Posterior vena cava (tissue), 2 donors: ENCODE measurements at places on chromosomes 2 and 18. TPM values are rescaled to one million over a fixed set of nuclear protein-coding genes. Genes with fewer than 3 reads are reported as not detected.

GRCh38 chr2:223057569-223057968 lies 5.6 kb downstream of the KCNE4 start:
- DNase-seq = no peak

GRCh38 chr2:43430489-43430888 lies 165.3 kb downstream of the THADA start:
- DNase-seq = no peak

DNA sequence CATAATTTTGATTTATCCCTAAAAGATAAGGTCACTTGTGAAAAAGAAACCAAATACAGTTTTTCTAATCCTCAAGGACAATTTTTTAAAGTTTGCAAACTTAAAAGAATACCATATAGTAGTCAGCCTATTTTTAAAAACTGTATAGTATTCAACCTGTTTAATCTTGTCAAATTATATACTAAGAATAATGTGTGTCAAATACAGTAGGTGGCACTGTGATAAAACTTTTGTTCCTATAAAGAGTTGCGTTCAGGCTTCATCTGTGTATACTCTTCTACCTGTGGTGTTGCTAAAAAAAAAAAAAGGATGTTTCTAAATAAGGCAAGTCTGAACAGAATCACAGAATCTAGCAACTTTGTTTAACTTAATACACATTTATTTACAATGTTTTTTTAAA lies 68.6 kb downstream of the CCDC138 start:
- no peak for DNase-seq

GRCh38 chr2:229974266-229974665 lies 52.0 kb downstream of the FBXO36 start:
- DNase-seq = no peak

DNA sequence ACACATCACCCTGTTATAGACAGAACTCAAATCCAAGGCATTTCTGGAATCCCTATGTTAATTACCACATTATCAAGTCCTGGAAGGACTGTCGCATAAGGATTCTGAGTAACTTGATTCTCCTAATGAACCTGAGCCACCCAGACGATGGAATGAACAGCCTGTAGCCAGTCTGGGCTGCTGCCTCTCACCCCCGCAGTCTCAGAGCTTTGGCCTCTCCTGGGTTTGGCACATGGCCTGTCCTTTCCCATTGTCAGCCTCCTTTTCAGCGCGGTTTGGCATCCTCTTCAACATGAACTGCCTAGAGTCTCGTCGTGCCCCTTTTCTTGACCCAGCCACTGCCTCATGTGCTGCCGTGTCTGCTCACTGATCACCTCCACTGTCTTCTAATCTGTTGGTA lies 147.6 kb downstream of the SLC8A1 start:
- peak; percentile 79 for DNase-seq

DNA sequence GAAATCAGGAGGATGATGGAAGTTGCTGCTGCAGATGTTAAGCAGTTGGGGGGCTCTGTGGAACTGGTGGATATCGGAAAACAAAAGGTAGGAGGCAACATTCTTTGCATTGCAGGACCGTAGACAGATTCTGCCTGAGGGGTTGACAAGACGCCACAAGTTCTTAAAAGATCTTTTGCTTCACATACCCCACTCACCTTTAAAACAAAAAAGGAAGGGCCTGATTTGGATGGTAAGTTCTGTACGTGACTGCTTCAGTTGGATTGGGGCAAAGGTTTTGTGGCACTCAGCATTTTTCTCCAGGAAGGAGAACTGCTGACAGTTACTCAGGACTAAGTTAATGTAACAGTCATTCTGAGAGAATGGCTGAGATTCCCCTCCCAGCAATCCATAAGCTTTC lies 5.2 kb downstream of the CNDP2 start:
- no peak for DNase-seq

DNA sequence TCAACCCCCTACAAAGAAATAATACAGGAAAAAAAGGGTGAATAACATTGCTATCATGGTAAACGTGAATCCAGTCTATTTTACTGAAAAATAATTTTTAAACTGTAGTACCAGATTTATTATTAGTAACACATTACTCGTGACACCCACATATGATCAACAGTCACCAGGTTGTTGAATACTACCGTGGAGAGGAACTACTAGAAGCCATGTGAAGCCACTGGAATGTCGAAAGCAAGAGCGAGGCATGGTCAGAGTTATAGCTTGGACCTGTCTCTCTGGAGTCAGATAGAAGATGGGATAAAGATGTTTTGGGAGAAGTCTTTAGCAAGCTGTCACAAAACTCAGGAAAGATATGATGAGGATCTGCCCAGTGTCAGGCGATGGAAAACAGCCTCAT lies 63.2 kb upstream of the EPB41L3 start:
- DNase-seq = no peak

DNA sequence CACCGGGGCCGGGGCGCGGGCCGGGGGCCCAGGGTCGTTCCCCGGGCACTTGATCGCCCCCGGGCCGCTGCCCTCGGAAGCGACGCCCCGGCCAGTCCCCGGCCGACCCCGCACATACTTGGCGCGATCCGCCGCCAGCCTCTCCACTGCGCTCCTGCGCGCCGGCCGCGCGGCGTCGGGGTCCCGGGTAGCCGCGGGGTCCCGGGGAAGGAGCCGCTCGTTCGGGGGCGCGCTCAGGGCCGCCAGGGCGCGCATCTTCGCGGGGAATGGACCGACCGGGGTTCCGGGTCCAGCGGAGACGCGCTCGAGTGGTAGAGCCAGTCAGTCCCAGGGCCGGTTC lies 204 bp downstream of the FAM110C start:
- peak; percentile 72 for DNase-seq

GRCh38 chr2:105893011-105893995 lies 148.6 kb downstream of the NCK2 start:
- no peak for DNase-seq

DNA sequence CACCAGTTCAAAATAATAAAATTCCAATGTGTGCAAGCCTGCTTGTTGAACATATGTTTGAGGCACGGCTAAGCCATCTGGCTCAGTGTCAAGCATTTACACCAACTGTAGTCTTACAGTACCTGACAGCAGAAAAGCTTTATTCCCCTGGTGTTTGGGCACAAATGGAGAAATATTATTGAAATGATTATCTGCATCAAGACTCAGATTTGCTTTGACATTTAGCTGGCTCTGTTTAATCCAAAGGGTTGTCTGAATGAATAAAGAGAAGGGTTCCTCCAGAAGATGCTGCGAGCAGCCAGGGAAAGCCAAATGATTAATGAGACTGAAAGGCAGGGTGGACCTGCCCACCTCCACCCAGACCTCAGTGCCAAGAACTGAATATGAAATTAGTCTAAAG lies 393.2 kb upstream of the GALNT5 start:
- no peak for DNase-seq

DNA sequence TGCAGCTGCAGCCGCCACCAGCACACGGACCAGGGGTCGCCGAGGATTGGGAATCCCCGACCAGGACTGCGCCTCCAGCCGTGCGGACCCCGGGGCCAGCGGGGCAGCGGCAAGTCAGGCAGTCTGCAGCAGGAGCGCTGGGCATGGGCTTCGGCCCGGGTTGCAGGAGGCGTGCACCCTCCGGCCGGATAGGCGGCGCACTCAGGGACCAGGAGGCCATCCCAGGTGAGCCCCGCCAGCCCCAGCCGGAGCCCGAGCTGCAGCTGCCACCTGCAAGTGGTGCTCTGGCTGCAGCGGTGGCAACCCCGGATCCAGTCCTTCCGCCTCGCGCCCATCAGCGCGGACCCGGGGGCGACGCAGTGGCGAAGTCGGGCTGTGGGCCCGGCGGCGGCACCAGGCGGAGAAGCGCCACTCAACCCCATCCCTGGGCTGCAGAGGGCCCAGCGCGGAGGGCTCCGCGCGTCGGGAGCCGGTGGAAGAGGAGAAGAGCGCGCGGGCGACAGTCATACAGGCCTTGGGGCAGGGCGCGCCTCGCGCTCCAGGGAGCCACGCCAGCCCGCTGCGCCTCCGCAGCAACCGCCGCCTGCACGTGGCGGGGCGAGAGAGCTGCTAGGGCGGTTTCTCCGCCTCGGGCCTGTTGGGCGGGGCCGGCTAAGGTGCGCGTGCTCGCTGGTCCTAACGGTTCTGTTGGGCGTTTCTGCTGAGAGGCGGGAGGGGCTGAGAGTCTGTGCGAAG lies 73.8 kb downstream of the RPIA start:
- DNase-seq = peak; percentile 78

GRCh38 chr2:216754336-216754735 lies 59.0 kb upstream of the IGFBP5 start:
- no peak for DNase-seq

GRCh38 chr2:148874868-148875341 lies at the start of gene KIF5C:
Gene KIF5C, plus strand, starts transcription at chr2:148875227. Its CDS starts 391 bp downstream, at chr2:148875618.
- peak; percentile 92 for DNase-seq

- peak; percentile 47 for DNase-seq
Observed at GRCh38 chr2:120624061-120624737, 111.5 kb upstream of the GLI2 start.

DNA sequence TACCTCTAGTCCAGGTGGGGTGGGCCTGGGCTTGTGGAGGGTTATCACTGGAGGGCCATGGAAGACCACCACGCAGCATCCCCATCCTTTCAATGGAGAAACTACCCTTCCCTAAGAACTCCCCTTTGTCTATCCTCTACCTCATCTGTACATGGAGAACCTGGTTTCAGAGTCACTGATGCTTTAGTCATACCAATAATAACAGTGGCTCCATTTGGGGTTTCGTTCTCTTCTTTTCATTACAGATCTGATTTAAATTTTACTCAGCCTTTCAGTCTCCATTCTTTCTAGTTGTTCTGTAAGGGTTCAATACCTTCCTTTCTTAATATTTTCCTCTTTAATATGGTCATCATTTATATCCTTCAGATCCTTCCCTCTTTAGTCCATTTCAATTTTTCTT lies 54.6 kb upstream of the ZFP36L2 start:
- no peak for DNase-seq

DNA sequence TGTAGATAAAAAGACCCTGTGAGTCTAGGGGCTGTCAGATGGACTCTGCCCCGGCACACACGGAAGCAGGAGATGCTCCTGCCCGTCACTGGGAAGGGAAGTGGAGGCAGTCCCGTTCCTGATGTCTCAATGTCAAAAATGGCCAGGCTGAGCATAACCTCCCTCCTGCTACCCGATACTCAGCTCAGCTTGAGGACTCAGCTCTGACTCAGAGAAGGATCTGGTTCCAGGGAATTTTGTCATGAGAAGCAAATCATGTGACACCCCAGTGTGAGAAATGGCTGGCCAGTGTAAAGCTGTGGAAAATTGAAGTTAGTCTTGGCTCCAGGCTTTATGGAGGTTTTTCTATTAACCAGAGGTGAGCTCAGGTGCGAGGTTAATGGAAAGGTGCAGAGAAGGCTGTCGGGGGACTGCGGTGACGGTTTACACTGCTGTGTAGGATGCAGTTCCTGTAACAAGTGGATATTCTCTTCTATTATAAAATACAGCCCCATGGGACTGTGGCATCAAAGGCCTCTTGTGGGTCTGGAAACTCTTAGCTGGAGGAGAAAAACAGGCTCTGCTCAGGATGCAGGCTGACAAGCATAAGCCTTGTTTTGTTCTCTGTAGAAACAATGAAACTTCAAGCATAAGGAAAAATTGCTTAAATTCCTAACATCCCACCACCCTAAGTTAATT lies 24.7 kb upstream of the AGAP1 start:
- DNase-seq = no peak

GRCh38 chr2:190978389-190979053 lies 35.5 kb downstream of the STAT1 start:
- DNase-seq = no peak

GRCh38 chr18:54043484-54044251 lies 180.8 kb downstream of the MBD2 start:
- no peak for DNase-seq

- no peak for DNase-seq
Observed at GRCh38 chr2:74548285-74548899, 5.3 kb downstream of the LOXL3 start.

GRCh38 chr2:10080536-10081304 lies 509 bp upstream of the CYS1 start:
- no peak for DNase-seq

GRCh38 chr2:241314226-241315092 lies 1.0 kb downstream of the HDLBP start:
- no peak for DNase-seq

- DNase-seq = no peak
Observed at GRCh38 chr2:240368781-240369331, 66.6 kb upstream of the GPC1 start.

GRCh38 chr2:70886541-70886987 lies 49.1 kb upstream of the ATP6V1B1 start:
- no peak for DNase-seq

GRCh38 chr18:984004-984403 lies 79.3 kb downstream of the ADCYAP1 start:
- no peak for DNase-seq

- DNase-seq = peak; percentile 94
Observed at GRCh38 chr18:48161191-48161910, 230.9 kb upstream of the SMAD2 start.

GRCh38 chr2:74745766-74746165 lies 88.2 kb upstream of the HK2 start:
- no peak for DNase-seq

DNA sequence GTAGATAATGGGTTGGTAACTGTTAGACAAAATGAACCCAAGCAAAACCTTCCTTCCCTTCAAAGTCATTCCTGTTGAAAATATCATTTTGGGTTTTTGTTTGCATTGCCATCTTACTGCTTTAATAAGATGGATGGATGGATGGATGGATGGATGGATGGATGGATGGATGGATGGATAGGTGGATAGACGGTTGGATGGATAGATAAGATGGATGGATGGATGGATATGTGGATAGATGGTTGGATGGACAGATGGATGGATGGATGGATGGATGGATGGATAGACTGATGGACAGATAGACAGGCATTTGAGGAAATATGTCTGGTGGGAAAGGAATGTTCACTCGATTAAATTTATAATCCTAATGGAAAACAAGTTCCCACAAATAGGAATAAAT lies 133.2 kb downstream of the COL4A4 start:
- no peak for DNase-seq

- DNase-seq = no peak
Observed at GRCh38 chr2:64135421-64135820, 8.8 kb downstream of the PELI1 start.

GRCh38 chr2:43128559-43128955 lies 97.8 kb downstream of the ZFP36L2 start:
- DNase-seq = no peak

GRCh38 chr2:134301099-134301927 lies 47.4 kb downstream of the MGAT5 start:
- no peak for DNase-seq

GRCh38 chr2:191927319-191927867 lies 80.5 kb upstream of the CAVIN2 start:
- DNase-seq = no peak

The ANKRD29 gene
- total RNA-seq = 24.2 TPM

The C2orf15 gene
- not detected for total RNA-seq

The SRD5A2 gene
- not detected for total RNA-seq

The DUSP2 gene
- 3.5 TPM for total RNA-seq

The UPP2 gene
- not detected for total RNA-seq

The SLC30A3 gene
- total RNA-seq = 1.4 TPM

The RESP18 gene
- total RNA-seq = not detected

The SCTR gene
- total RNA-seq = not detected

The EFEMP1 gene
- total RNA-seq = 327 TPM

The ZBTB7C gene
- total RNA-seq = 11.0 TPM

The GALNT3 gene
- total RNA-seq = 1.6 TPM

The CCDC88A gene
- total RNA-seq = 77.1 TPM

The MEIS1 gene
- 96.9 TPM for total RNA-seq

The SPC25 gene
- not detected for total RNA-seq
